Activated T-helper 1 cell treated with anti-CD3 and anti-CD28 coated beads, Interleukin-12 subunit alpha, Interleukin-12 subunit beta, Interleukin-2, Interleukin-4 antibody, amounts not matched to agents 30 ng/mL and 10 ng/mL and 1 ng/mL, durations not matched to agents 14 hours and 24 hours and 36 hours (primary cell): ENCODE measurements at places on chromosomes 11 and 22.

DNA sequence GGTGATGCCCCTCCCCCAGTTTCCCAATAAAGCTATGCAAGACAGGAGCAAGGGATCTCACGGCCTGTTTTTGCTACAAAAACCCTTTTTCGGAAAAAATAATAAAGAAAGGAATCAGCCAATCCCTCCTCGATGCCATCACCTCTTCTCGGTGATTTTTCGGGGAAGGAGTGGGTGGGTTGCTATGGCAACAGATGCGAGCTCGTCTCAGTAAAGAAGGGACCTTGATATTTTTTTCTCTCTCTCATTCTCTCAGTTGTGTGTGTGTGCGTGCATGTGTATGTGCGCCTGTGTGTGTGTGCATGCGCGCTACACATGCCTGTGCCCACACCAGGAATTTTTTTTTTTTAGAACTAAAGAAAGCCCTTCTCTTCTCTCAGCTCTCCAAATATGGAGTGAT lies 3.8 kb upstream of the NPAS4 start:
- DNase-seq = no peak
- peaks cover 28% of the 10 kb centered on the region for H3K27me3 ChIP-seq
- peak overlapping the region; percentile 15 for H3K4me3 ChIP-seq
- H3K27ac ChIP-seq = peak overlapping the region; percentile 25
- H3K36me3 ChIP-seq = no peaks in the 10 kb centered on the region
- H3K4me1 ChIP-seq = peaks cover 40% of the 10 kb centered on the region

DNA sequence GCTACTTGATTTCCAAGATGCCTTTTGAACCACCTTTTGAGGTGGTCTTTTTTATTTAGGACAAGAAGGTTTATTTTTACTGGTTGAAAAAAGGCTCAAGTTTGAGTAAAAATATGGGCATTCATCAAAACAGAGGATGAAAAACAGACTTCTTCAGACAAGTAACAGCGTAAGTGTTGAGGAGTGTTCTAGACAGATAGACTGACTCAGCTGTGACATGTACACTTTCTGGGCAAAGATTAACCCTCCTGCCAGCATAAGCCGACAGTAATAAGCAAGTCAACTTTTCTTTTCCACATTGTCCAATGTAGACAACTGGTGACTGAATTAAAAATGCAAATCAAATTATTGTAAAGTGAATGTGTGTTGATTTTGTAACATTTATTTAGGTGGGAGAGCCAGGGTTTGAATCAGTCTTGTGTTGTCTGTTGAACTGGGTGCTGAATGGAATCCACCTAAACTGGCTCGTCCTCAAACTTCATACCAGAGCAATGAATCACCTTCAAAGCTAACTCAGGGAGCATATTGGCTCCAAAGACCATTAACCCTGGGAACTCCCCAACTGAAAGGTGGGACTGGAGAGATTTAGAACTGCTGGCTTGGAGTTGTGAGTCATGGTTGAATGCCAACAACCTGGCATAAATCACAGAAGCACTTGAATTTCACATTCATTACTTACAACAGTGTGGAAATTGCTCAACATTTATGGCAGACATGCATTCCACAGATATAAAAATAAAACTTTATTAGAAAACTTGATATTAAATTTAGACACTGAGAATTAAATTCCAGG lies 377.0 kb downstream of the ETS1 start:
- H3K4me1 ChIP-seq = peaks cover 8% of the 10 kb centered on the region
- no peak for DNase-seq
- peaks cover 5% of the 10 kb centered on the region for H3K36me3 ChIP-seq
- no peak overlapping the region for H3K4me3 ChIP-seq

- H3K27ac ChIP-seq = peak overlapping the region; percentile 99
- no peaks in the 10 kb centered on the region for H3K27me3 ChIP-seq
- peaks cover 63% of the 10 kb centered on the region for H3K4me1 ChIP-seq
- H3K36me3 ChIP-seq = peaks cover 25% of the 10 kb centered on the region
- peak overlapping the region; percentile 93 for H3K4me3 ChIP-seq
Observed at GRCh38 chr11:18322818-18323570, 627 bp downstream of the GTF2H1 start.

- H3K4me1 ChIP-seq = peaks cover 12% of the 10 kb centered on the region
- H3K27me3 ChIP-seq = no peaks in the 10 kb centered on the region
- H3K4me3 ChIP-seq = no peak overlapping the region
- H3K36me3 ChIP-seq = peaks cover 33% of the 10 kb centered on the region
Observed at GRCh38 chr11:60887556-60887955, 18.8 kb downstream of the PRPF19 start.
